AG04450 (cell line): ENCODE measurements at places on chromosomes 13 and 19.
A peak's percentile ranks its signal among the peaks of the same experiment; 100 is the strongest.

- no peak for DNase-seq
These were observed 82.1 kb downstream of the ZAR1L start for GRCh38 chr13:32233062-32233461.

GRCh38 chr13:50219743-50220142 lies 204.5 kb downstream of the KCNRG start:
- no peak for DNase-seq

DNA sequence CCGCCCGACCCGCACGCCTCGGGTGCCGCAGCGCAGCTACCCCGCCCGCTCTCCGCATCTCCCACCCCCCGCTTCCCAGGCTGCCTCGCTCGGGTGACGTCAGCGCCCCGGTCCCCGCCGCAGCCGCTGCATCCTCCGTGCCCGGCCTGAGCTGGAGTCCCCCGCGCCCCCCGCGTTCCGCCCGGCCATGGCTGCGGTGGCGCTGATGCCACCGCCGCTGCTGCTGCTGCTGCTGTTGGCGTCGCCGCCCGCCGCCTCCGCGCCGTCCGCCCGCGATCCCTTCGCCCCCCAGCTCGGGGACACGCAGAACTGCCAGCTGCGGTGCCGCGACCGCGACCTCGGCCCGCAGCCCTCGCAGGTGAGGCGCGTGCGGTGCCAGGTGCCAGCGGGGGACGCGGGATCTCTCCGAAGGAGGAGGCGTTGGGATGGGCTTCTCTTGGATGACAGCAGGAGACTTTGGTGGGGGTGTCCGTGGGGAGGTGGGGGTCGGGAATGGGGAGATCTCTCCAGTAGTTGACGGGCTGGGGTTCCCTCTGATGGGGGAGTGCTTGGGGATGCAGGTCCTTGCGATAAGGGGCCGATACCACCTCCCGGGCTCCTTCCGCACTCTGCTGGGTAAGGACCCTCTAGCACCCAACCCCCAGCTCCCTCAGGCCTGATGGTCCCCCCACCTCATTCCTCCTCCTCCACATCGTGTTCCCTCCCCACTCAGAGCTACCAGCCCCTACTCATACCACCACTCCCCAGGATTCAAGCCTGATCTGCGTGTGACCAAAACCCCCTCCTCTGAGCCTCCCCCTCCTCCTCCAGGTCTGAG lies at the start of gene TMEM59L:
Gene TMEM59L, plus strand, starts transcription at position 99 of the 817 bp plus-strand sequence. Its CDS starts 89 bp downstream, at position 188.
- no peak for DNase-seq

DNA sequence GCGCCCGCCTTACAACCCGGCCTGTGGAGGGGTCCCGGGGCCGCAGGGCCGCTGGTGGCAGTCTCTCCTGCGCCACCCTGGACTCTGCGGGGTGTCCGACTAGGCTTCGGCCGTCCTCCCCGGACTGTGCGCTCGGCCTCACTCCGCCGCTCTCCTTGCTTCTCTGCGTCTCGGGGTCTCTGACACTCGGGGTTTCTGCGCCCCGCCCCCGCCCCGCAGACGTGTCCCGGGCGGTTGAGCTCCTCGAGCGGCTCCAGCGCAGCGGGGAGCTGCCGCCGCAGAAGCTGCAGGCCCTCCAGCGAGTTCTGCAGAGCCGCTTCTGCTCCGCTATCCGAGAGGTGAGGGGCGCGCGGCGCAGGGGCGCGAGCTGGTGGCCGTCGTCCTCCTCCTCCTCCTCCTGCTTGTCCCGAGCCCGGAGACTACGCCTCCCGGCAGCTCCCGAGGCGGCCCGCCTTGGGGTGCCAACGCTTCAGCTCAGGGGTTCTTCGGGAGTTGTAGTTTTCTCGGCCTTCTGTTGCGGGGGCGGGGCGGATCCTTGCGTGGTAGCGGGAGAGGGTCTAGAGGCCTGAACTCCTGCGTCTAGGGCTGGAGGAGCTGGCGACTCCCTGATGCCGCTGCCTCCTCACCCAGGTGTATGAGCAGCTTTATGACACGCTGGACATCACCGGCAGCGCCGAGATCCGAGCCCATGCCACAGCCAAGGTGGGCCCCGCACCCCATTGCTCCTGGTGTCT lies 627 bp downstream of the LIN7B start:
- DNase-seq: no peak

DNA sequence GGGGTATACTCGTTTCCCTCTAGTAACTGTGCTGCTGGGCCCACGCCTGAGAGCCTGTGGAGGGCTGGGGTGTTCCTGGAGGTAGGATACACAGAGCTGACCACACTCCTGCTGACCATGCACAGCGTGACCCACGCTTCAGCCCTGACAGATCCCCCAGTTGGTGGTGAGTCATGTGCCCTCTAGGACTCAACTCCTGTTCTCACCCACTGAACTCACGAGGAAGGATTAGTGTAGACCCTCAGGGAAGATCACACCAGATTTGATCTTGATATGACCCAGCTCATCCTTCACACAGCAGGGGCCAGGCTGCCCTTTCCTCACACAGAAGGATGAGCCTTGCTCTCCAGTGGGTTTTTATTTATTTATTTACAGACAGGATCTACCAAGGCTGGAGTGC lies 13.3 kb upstream of the ACP7 start:
- no peak for DNase-seq

- DNase-seq: no peak
These were observed 59.0 kb upstream of the SCEL start for GRCh38 chr13:77476456-77476855.

- no peak for DNase-seq
These were observed 105.8 kb downstream of the LACC1 start for GRCh38 chr13:43985422-43986072.

- DNase-seq: no peak
These were observed 19.3 kb downstream of the CCNE1 start for GRCh38 chr19:29831041-29831548.

DNA sequence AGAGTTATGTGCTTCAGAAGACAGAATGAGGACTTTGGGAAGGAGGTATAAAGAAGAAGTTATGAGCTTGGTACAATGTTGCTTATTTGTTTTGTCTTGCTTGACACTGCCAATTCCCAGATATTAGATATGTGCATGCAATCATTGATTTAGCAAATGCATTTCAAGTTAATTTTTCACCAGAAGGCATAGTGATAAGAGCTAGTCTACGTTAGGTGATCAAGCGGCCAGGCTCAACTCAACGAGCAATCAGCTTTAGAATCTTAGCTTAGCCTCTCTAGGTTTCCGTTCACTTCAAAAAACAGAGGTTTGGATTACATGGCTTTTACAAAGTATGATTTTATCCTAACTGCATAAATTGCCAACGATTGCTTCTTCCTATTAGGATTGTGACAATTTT lies 81.6 kb upstream of the POSTN start:
- no peak for DNase-seq

DNA sequence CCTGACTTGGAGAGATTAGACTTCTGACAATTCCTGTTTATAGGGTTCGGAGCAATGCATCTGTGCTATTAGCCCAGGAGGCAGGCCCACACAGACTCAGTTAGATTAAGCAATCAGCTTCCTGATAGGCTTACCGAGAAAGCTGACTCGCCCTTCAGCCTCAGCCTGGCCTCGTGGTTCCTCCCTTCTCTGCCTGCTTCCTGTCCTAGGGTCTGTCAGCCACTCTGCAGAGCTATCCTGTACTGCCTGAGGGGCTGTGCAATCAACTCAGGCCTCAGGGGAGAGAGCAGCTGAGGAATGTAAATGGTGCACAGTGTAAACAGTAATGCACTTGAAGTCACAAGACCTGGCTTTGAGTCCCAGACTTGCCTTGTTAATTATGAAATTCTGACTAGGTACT lies 30.7 kb downstream of the HTR2A start:
- peak; percentile 27 for DNase-seq

DNA sequence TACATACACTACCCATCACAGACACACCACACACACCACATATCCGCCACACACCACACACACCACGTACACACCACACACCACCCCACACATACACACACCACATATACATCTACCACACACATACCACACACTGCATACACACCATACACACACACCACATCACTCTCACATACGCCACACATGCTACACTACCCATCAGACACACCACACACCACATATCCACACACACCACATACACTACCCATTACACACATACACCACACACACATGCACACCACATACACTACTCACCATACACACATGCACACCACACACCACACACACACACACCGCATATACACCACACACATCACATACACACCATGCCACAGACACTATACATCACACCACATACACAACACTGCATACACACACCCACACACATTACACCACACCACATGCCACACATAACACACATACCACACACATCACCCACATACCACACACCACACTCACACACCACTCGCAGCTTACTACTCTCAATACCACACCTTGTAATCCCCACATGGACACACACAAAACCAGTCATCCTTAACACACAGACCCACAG lies 9.5 kb downstream of the ERFL start:
- DNase-seq: no peak

DNA sequence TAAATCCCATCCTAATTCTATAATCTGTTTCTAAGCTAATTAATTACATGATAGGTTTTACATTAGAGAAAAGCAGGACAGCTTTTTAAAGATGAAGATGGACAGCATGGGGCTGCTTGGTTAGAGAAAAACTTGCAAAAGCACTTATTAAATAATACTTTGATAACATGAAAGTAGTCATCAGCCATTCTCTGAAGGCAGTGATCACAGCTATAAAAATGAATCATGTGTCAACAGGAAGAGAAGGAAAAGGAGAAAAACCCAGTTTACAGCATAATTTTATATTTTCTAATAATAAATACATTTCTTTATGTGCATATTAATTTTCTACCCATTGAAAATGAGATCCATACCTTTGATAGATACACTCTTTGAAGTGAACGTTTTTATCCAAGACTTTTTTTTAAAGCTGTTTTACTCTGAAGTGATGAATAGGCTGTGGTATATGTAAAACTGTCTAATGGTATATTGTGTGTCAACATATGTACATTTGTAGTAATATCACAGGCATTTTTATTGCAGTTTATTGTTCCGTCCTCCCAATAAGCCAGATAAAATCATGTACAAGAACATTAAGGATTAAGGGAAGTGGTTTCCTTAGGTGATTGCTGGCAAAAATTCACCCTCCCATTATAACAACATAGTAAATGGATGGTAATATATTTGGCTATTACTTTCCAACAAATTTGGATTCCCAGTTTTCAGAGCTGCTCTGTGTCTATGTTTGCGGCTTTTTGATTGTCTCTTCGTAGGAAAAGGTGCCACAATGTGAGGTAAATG lies 1.3 kb upstream of the KLF5 start:
- no peak for DNase-seq

GRCh38 chr13:52944697-52945096 lies 83.9 kb upstream of the OLFM4 start:
- no peak for DNase-seq
